Stimulated activated CD4-positive, alpha-beta T cell treated with anti-CD3 and anti-CD28 coated beads, Interleukin-12 subunit alpha, Interleukin-12 subunit beta, amount 100 ng/mL, for 4 hours (primary cell): ENCODE measurements at places on chromosomes 6 and 20.

DNA sequence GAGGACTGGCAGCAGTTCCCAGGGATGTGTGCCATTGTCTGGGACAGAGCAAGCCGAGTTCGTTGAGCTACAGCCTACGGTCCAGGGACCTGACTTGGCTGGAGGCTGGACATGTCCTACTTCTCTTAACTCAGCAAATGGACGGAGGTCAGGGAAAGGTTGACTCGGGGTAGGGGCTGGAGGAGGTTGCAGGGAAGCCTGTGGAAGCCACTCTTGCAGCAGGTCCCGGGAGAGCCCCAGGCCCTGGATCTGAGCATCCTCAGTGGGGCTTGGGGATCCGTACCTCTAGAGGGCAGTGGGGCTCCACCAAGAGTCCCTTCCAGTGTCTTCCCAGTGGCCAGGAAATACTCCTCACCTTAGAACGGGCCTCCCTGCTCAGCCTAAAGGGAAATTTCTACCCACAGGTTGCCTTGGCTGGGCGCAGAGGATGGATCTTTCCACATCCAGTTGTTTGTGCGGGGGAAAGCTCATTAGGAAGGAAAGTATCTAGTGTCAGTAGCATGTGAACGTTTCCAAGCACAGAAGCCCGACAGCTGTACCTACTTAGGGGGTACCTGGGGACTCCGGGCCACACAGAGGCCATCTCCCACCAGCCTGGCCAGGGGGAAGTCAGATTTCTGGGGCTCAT, 170.2 kb downstream of the NFATC2 start:
- peak; percentile 63 for DNase-seq

DNA sequence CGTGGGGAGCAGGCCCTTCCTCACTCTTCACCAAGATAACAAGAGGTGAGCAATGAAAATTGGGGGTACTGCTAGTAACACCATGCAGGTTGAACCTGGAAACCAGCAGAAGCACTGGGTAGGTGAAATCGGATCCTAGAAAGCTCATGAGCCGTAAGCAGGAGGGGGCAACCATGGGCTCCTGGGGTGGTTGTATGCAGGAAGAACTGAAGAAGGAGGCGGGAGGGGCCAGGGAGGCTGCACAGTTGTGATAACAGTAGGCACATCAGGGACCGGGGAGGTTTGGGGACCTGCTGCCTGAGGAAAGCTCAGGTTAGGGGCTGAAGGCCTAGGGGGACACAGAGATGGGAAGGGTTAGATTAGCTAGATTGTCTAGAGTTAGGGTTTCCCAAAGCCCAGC, 5.6 kb upstream of the LY6G5C start:
- no peak for DNase-seq

- DNase-seq, result no peak
Observed at GRCh38 chr6:36701401-36701991, 3.9 kb downstream of the RAB44 start.

GRCh38 chr20:44006126-44006525, 91.5 kb downstream of the TOX2 start:
- DNase-seq, result no peak

DNA sequence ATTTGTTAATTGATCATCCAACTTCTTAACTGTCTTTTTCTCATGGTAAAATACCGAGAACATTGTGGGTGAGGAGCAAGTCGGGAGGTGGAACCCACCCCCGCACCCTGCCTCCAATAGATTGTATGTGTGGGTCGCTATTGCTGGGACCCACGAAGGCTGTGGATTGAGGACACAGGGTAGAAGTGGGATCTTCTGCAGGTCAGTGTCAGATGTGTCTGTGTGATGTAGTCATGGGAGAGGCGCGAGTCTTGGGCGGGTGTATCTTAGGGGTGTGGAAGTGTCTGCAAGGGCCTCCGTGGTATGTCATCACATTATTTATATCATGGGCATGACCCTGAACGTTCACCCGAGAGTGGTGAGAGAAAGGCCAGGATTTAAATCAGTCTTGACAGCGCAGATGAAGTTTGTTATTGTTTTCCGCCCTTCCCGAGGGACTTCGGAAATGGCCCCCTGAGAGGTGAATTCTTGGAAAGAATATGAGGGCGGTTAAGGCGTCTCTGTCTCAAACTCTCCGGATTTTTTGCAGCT, 472 bp upstream of the PAQR8 start:
- DNase-seq, result no peak

DNA sequence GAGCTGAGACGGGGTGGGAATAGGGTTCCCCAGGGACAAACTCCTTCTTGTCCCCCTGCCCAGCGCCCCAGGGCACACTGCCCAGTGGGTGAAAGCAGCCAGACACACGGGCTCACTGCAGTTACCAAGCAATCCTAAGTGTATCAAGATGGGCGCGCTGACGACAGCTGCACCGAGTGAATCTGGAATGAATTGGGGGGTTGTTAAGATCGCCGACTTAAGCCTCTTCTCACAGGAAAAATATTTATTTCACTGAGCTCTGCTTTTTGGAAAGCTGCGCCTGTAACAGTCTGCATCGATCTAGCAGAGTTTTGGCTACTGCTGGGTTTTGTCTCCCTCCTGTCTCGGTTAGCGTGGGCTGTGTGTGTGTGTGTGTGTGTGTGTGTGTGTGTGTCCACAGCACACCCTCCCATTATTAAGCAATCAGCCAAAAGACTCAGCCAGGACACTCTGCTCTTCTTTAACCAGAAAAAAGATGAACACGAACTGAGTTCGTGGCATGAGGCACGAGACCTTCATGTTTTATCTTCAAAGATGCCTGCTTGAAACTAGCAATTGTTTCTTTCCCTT, 35.9 kb downstream of the RIPOR3 start:
- no peak for DNase-seq

- DNase-seq, result peak; percentile 31
Observed at GRCh38 chr20:6142348-6142993, 19.6 kb upstream of the FERMT1 start.

DNA sequence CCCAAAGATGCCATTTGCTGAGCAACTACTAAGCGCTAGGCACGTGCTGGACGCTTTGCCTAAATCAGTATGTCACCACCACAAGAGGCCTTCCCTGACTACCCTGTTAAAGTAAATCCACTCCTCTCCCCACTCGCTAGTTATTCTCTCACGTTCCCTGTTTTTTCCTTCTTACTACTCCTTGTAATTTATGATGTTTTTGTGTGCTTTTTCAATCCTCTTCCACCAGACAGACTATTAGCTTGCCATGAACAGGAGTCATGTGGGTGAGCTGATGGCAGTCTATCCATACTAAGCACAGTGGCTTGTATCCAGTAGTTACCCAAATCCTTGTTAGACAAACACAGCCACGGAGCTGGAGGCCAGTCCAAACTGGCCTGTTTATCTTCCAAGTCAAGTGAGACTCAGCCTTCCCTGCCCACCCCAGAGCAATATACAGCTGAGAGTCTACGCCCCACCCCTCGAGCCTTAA, 41.2 kb downstream of the C6orf132 start:
- DNase-seq, result no peak

GRCh38 chr20:39129523-39129922, 167.4 kb downstream of the DHX35 start:
- DNase-seq, result no peak

DNA sequence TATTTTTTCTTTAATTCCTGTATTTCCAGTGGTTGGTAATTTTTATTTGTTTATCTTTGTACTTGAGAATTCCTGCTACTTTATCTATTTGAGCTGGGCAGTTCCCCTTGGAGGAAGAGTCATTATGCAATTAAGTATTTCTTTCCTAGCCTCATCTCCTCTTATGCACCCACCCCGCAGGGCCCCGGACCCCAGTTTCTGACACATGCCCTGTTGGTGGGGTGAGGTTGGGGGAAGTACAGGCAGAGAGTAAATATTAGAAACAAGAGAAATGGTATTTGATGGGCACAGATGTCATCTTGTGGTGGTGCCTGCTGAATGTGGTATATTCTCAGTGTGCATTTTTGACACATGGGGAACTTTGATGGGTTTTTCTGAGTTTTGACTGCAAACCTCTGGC, 602.7 kb upstream of the NOX3 start:
- no peak for DNase-seq

DNA sequence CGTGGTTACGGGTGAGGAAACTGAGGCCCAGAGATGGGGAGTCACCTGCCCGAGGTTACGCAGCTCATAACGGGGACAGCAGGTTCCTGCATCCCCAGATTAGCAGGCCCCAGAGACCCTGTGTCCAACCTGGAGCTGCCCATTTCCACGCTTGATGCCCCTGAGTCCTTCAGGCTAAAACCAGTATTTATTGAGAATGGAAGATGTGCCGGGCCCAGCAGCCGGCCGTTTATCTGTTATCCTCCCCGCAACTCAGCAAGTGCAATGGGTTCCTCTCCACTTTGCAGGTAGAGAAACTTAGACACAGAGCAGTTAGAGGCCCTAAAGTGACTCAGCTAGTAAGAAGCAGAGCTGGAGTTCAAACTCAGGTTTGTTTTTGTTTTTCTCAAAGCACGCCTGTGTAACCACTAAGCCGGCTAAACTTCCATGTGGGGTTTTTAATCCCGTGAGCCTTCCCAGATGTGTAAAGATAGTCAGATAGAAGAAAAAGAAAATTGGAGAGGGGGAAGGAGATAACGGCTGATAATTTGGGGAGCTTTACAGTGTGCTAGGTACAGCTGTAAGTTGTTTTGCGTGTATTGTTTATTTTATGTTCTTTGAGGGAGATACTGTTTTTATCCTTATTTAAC, 775 bp downstream of the PFDN4 start:
- no peak for DNase-seq
